Left lung (tissue), 14 donors: ENCODE measurements at places on chromosomes 5 and 9.

GRCh38 chr9:121736934-121737462, 85.6 kb downstream of the DAB2IP start:
- peak overlapping the region; percentile 89 for H3K27ac ChIP-seq
- peak overlapping the region; percentile 44 for H3K4me3 ChIP-seq
- DNase-seq: no peak
- no peaks in the 10 kb centered on the region for H3K27me3 ChIP-seq
- H3K36me3 ChIP-seq: no peaks in the 10 kb centered on the region

DNA sequence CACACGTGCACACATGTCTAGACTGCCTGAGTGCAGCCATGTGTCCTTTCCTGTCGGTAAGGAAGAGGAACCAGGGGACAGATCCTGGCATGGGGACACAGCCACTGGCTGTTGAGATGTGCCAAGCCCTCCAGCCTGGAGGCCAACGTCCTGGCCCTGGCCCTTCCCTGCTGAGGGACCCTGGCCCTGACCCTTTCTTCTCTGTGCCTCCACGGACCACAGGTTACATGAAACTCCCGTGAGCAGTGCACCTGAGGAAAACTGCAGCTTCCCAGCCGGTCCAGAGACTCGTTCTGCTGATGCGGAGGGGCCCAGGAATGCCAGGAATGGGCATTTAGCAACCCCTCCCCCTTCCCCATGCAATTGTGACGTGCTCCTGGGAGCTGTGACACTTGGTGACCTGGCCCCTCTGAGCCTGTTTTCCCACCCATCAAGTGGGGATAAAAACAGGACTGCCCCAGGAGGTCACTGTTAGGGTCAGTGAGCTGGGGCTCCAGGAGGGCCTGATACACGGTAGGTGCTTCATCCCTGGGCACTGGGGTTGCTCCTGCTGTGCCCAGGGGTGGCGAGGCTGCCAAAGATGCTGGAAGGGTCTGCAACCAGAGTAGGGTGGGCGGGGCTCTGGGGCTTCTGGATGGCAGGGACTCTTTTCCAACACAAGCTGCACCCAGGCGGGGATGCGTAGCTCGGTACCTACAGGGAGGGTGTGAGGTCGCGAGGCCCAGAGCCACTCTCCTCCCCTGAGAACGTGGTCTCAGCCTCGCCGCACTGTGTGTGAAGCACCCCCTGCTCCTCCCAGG, 151.5 kb downstream of the C9orf50 start:
- DNase-seq: no peak
- H3K27ac ChIP-seq: no peak overlapping the region
- H3K27me3 ChIP-seq: no peaks in the 10 kb centered on the region

GRCh38 chr9:110241260-110241857, 14.9 kb downstream of the TXN start:
- H3K4me1 ChIP-seq: no peaks in the 10 kb centered on the region
- no peaks in the 10 kb centered on the region for H3K27me3 ChIP-seq
- H3K36me3 ChIP-seq: no peaks in the 10 kb centered on the region
- no peak overlapping the region for H3K27ac ChIP-seq
- H3K4me3 ChIP-seq: no peak overlapping the region

GRCh38 chr9:33446240-33446945, 1.0 kb downstream of the AQP3 start:
- H3K27ac ChIP-seq: peak overlapping the region; percentile 73
- peak overlapping the region; percentile 46 for H3K4me3 ChIP-seq
- no peak for DNase-seq
- peaks cover 10% of the 10 kb centered on the region for H3K4me1 ChIP-seq
- no peaks in the 10 kb centered on the region for H3K36me3 ChIP-seq

- no peak overlapping the region for H3K27ac ChIP-seq
- H3K4me1 ChIP-seq: peaks cover 6% of the 10 kb centered on the region
- no peak overlapping the region for H3K4me3 ChIP-seq
- no peak for DNase-seq
- no peaks in the 10 kb centered on the region for H3K36me3 ChIP-seq
Observed at GRCh38 chr5:107455111-107455544, 215.6 kb downstream of the EFNA5 start.

- no peaks in the 10 kb centered on the region for H3K4me1 ChIP-seq
- no peak overlapping the region for H3K27ac ChIP-seq
- H3K27me3 ChIP-seq: no peaks in the 10 kb centered on the region
- H3K36me3 ChIP-seq: no peaks in the 10 kb centered on the region
- DNase-seq: no peak
Observed at GRCh38 chr9:20242510-20243189, 379.6 kb downstream of the MLLT3 start.

- no peak for DNase-seq
- peaks cover 69% of the 10 kb centered on the region for H3K27me3 ChIP-seq
- H3K4me1 ChIP-seq: peaks cover 39% of the 10 kb centered on the region
- peak overlapping the region; percentile 73 for H3K27ac ChIP-seq
- peak overlapping the region; percentile 24 for H3K4me3 ChIP-seq
- no peaks in the 10 kb centered on the region for H3K36me3 ChIP-seq
Observed at GRCh38 chr9:136667940-136668760, 5.4 kb downstream of the EGFL7 start.

GRCh38 chr9:98596486-98596885, 112.2 kb downstream of the GABBR2 start:
- H3K36me3 ChIP-seq: no peaks in the 10 kb centered on the region
- DNase-seq: no peak
- no peaks in the 10 kb centered on the region for H3K27me3 ChIP-seq
- H3K4me3 ChIP-seq: no peak overlapping the region
- H3K27ac ChIP-seq: no peak overlapping the region

- H3K27ac ChIP-seq: no peak overlapping the region
- H3K4me3 ChIP-seq: no peak overlapping the region
- no peaks in the 10 kb centered on the region for H3K27me3 ChIP-seq
- H3K36me3 ChIP-seq: peaks cover 8% of the 10 kb centered on the region
- no peak for DNase-seq
Observed at GRCh38 chr5:93790401-93790800, 49.0 kb upstream of the POU5F2 start.

DNA sequence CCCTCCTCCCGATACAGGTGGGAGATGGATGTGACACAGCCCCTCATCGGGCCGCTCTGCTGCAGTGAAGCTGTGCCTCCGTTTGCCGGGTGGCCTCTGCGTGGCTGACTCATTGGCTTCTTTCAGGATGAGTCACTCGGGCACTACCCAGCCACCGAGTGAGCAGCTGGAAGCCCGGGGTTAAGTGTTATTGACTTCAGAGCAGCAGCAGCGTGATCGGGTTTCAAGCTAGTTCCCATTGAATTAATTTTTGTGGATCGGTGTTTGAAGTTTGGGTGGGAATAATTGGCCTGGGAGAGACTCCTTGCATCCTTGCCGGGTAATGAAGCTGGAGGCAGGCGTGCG, 266.4 kb upstream of the IRX4 start:
- no peaks in the 10 kb centered on the region for H3K4me1 ChIP-seq
- no peaks in the 10 kb centered on the region for H3K27me3 ChIP-seq
- H3K36me3 ChIP-seq: no peaks in the 10 kb centered on the region
- H3K27ac ChIP-seq: no peak overlapping the region
- H3K4me3 ChIP-seq: no peak overlapping the region

DNA sequence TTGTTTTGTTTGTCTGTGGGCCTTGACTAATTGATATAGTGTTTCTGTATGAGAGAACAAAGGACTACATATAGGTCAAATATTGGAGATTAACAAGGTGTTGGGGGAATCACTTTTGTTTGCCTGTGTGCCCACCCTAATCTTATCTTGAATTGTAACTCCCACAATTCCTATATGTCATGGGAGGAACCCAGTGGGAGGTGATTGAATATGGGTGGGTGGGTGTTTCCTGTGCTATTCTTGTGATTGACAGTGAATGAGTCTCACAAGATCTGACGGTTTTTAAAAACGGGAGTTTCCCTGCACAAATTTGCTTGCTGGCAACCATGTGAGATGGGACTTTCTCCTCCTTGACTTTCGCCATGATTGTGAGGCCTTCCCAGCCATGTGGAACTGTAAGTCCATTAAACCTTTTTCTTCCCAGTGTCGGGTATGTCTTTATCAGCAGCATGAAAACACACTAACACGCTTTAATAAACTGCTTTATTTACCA, 64.9 kb upstream of the HSPB3 start:
- no peak overlapping the region for H3K27ac ChIP-seq
- H3K4me3 ChIP-seq: no peak overlapping the region
- no peaks in the 10 kb centered on the region for H3K27me3 ChIP-seq
- no peak for DNase-seq
- no peaks in the 10 kb centered on the region for H3K4me1 ChIP-seq

- no peak overlapping the region for H3K4me3 ChIP-seq
- DNase-seq: no peak
- H3K27ac ChIP-seq: no peak overlapping the region
- H3K36me3 ChIP-seq: peaks cover 33% of the 10 kb centered on the region
Observed at GRCh38 chr5:140253985-140254384, 48.9 kb downstream of the PFDN1 start.

DNA sequence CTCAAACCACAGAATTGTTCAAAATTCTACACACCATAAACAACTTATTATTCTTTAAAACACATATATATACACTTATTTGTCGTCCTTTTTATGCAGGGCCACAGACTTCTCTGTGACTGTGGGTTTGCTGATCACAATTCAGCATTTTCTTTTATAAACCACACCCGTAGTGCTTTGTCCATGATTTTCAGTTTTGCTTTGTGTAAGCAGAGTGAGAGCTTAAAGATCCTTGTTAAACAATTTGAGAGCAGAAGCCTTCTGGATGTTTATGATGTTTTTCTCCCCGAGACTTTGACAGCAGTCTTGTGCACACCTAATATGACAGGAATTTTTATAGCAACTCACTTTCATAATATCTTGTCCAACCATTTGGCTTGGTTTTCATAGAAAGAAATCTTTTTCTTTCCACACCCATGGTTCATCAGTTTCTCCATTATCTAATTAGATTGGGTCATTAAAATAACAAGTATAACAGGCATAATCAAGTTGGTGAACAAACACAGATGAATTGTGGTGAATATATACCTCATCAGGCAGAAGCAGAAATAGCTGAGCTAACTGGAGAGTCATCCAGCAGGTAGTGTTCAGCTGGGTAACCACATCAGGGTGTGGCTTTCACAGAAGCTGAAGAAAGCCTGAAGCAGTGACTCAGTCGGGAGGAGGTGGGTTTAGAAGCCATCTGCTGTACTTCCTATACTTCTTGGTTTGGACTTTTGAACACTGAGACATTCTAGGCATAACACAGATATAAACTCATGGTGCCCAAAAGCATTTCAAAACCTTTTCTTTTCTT, 232.8 kb downstream of the DOCK8 start:
- no peak overlapping the region for H3K4me3 ChIP-seq
- DNase-seq: no peak
- peaks cover 2% of the 10 kb centered on the region for H3K4me1 ChIP-seq
- H3K36me3 ChIP-seq: peaks cover 91% of the 10 kb centered on the region
- H3K27ac ChIP-seq: no peak overlapping the region

DNA sequence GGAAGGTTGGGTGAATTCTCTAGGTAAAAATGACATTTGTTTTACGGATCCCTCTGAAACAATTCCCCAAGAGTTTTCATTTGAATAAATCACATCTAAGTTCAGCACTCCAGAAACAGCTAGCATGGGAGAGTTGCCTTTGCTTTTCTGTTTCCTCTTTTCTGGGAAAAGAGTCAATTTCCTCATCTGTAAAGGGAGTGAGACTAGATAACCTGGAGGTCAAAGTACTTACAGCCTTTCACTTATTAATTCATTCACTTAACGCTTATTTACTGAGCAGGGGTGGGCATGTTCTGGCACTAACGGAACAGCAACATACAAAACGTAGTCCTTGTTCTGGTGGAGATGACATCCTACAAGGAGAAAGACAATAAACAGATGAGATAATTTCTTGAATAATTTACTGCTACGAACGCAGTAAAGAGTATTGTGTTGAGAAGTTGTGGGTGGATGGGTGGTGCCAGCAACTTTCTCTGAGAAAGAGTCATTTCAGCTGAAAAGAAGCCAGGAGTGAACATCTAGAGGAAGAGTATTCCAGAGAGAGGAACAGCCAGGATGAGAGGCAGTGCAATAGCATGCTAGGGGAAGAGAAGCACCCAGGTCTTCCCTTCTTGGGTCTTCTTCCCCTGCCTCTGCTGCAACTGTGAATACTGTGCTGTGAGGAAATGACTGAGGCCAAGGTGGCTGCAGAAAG, 335.6 kb downstream of the ZSWIM6 start:
- H3K4me3 ChIP-seq: no peak overlapping the region
- no peaks in the 10 kb centered on the region for H3K4me1 ChIP-seq
- no peak for DNase-seq
- H3K36me3 ChIP-seq: no peaks in the 10 kb centered on the region
- no peak overlapping the region for H3K27ac ChIP-seq
- H3K27me3 ChIP-seq: no peaks in the 10 kb centered on the region

DNA sequence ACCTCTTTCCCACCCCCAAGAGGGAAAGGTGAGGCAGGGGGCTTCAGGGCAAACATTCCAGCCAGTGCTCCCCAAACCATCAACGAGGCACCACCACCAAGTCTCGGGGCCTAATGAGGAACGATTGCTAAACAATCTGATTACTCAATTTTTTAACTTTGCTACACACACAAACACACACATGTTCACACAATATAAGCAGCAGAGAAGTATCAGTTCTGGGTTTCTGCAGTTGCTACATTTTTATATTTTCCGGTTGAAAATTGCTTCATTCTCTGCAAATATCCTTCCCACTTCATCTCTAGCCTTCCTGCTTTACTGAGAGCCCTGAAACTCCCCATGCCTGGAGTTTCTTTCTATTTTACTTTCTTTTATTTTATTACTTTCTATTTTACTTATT, 60.2 kb downstream of the FEM1C start:
- no peak overlapping the region for H3K27ac ChIP-seq
- H3K27me3 ChIP-seq: no peaks in the 10 kb centered on the region
- H3K4me1 ChIP-seq: peaks cover 9% of the 10 kb centered on the region
- no peaks in the 10 kb centered on the region for H3K36me3 ChIP-seq
- no peak for DNase-seq
- no peak overlapping the region for H3K4me3 ChIP-seq

DNA sequence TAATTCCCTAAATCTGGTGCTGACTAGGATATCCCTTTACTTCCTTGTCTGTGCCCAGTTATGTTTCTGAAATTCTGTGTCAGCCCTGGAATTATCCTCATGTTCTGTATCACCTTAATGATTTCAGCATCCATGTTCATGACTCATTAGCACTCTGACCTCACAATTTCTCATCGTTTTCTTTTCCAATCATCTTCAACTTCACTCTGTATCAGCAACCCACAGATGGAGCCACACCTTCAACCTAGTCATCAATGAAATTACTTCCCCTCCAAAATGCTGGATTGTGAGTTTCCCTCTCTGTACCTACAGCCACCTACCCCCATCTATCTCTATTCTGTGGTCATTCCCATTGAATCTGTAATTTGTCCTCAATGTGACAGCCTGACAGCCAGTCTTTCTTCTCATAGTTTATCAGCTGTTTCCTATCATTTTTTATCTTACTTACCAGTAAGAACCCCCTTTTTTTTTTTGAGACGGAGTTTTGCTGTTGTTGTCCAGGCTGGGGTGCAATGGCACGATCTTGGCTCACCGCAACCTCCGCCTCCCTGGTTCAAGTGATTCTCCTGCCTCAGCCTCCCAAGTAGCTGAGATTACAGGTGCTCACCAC, 3.1 kb upstream of the IL6ST start:
- H3K27me3 ChIP-seq: no peaks in the 10 kb centered on the region
- H3K4me3 ChIP-seq: no peak overlapping the region
- peaks cover 4% of the 10 kb centered on the region for H3K4me1 ChIP-seq
- H3K27ac ChIP-seq: no peak overlapping the region
